Fibroblast of the aortic adventitia (primary cell): ENCODE measurements at places on chromosomes 1 and 21. TPM values are rescaled to one million over a fixed set of nuclear protein-coding genes. Genes with fewer than 3 reads are reported as not detected.

GRCh38 chr1:160309571-160309970, 24.6 kb upstream of the PEX19 start:
- no peak for DNase-seq

DNA sequence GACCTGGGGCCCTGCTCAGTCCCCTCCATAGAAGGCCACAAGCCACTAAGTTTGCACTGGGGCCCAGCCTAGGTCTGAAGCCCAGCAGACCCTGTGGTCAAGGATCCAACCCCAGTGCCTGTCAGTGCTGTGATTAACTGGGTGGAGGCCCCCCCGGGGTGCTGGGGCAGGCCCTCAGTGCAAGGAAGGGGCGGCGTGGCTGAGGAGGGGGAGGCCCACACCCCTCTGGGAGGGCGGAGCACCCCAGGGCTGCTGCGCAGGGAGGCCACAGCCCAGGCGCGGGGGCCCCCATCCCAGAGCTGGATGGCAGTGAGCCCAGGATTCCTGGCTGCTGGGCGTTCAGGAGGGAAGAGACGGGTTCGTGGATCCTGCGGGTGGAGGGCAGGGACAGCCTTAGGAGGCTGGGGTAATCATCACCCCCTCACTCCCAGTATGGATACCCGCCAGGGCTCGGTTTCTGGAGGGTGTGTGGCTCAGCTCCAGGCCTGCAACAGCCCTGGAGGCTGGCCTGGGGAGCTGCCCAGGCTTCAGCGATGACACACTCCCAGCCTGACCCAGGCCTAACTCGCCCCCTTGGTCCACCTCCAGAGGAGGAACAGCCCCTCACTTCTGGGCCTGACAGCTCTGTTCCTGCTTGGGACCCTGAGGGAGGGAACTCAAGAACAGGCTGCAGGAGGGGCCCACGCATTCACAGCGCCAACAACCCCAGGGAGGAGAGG, 890 bp downstream of the GJC2 start:
- peak; percentile 96 for DNase-seq

- peak; percentile 83 for DNase-seq
Measured at GRCh38 chr1:155218854-155219591, 10.5 kb downstream of the MTX1 start.

Gene DHX9
- total RNA-seq, result 121 and 153 TPM in 2 replicates

Gene KCNJ9
- total RNA-seq, result 0.08 TPM in 1 of 2 replicates, not detected in the other

Gene REN
- not detected in 2 replicates for total RNA-seq

Gene CBR3
- total RNA-seq, result 27.9 and 29.4 TPM in 2 replicates
